ENCODE measurements at places on chromosomes 4 and X. TPM values are rescaled to one million over a fixed set of nuclear protein-coding genes. Genes with fewer than 3 reads are reported as not detected.
A peak's percentile ranks its signal among the peaks of the same experiment; 100 is the strongest.

Gene ABCB7
- total RNA-seq, result 24.7 TPM

Gene MAGEA4
- total RNA-seq, result not detected

Gene NKRF
- total RNA-seq, result 12.5 TPM

Gene UGT2B10
- not detected for total RNA-seq

Gene CORIN
- 1.0 TPM for total RNA-seq

Gene OCRL
- 26.8 TPM for total RNA-seq

Gene OPRPN
- total RNA-seq, result not detected

Gene MSL3
- 27.6 TPM for total RNA-seq

Gene ABCG2
- 0.12 TPM for total RNA-seq

Gene ABCD1
- 3.5 TPM for total RNA-seq

Gene CLGN
- total RNA-seq, result 10.7 TPM

Gene NOX1
- not detected for total RNA-seq

Gene VSIG1
- total RNA-seq, result 1.8 TPM

Gene SLC38A5
- 1.4 TPM for total RNA-seq

- H3K4me3 ChIP-seq, result no peak overlapping the region
- peaks cover 61% of the 10 kb centered on the region for H3K36me3 ChIP-seq
- H3K4me1 ChIP-seq, result peaks cover 15% of the 10 kb centered on the region
- DNase-seq, result no peak
- no peak overlapping the region for H3K27ac ChIP-seq
- H3K27me3 ChIP-seq, result no peaks in the 10 kb centered on the region
Measured at GRCh38 chr4:26431461-26432180, 58.7 kb downstream of the CCKAR start.

DNA sequence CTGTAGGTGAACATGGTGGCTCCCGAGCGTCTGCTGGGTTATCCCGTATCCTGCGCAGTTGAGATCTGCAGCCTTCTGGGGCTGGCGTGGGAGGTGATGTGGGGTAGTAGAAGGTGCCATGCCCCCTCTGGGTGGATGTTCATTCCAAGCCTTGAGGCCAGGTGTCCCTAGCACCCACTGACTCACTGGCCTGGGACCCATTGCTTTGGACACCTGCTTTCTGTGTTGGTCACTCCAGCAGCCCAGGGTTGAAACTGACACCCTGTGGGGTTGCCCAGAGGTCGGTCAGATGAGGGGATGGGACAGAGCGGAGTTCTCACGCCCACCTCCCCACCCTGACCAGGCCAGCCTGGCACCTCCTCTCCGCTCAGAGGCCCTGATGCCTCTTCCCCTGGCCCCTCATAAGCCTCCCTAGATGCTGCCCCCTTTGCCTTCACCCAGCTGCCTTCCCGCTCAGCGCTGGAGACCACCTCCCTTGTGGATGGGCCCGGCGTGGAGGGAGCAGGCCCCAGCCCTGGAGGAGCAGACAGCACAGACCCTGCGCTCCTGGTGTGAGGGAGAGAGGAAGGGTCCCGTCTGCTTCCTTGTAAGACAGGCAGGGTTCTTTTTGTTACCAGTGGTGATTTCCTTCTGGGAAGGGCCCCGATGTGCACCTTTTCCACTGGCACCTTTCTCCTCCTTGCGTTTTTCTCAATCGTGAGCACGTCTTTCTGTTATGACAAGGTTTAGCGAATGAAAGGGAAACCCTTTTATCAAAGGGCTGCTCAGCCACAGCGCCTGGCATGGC lies 2.0 kb downstream of the DOK7 start:
- no peak overlapping the region for H3K4me3 ChIP-seq
- no peak overlapping the region for H3K27ac ChIP-seq
- H3K36me3 ChIP-seq, result no peaks in the 10 kb centered on the region
- DNase-seq, result no peak

GRCh38 chr4:39124885-39125599 lies 57.3 kb upstream of the WDR19 start:
- no peak overlapping the region for H3K27ac ChIP-seq
- no peak for DNase-seq
- no peaks in the 10 kb centered on the region for H3K4me1 ChIP-seq
- H3K4me3 ChIP-seq, result no peak overlapping the region
- no peaks in the 10 kb centered on the region for H3K27me3 ChIP-seq

GRCh38 chr4:34644579-34645115 lies 1599.7 kb downstream of the ARAP2 start:
- no peak overlapping the region for H3K4me3 ChIP-seq
- peaks cover 9% of the 10 kb centered on the region for H3K4me1 ChIP-seq
- H3K27ac ChIP-seq, result no peak overlapping the region
- peak; percentile 13 for DNase-seq
- H3K36me3 ChIP-seq, result no peaks in the 10 kb centered on the region

DNA sequence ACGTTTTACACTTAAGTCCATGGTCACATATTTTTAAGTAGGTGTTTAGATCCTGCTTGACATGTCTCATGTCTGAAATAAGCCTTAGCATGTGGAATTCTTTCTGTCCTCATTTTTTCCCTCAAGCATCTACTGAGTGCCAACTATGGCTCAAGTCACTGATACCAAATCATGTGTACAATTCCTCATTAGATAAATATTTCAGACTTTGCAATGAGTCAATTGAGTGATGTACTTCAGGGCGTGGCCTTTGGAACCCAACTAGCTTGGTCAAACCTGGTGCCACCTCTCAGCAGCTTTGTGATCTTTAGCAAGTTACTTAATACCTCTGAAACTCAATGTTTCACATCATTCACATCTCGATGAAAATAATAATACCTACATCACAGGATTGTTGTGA lies 12.6 kb upstream of the JADE1 start:
- peak; percentile 36 for DNase-seq
- no peaks in the 10 kb centered on the region for H3K27me3 ChIP-seq
- no peak overlapping the region for H3K27ac ChIP-seq
- no peaks in the 10 kb centered on the region for H3K36me3 ChIP-seq

DNA sequence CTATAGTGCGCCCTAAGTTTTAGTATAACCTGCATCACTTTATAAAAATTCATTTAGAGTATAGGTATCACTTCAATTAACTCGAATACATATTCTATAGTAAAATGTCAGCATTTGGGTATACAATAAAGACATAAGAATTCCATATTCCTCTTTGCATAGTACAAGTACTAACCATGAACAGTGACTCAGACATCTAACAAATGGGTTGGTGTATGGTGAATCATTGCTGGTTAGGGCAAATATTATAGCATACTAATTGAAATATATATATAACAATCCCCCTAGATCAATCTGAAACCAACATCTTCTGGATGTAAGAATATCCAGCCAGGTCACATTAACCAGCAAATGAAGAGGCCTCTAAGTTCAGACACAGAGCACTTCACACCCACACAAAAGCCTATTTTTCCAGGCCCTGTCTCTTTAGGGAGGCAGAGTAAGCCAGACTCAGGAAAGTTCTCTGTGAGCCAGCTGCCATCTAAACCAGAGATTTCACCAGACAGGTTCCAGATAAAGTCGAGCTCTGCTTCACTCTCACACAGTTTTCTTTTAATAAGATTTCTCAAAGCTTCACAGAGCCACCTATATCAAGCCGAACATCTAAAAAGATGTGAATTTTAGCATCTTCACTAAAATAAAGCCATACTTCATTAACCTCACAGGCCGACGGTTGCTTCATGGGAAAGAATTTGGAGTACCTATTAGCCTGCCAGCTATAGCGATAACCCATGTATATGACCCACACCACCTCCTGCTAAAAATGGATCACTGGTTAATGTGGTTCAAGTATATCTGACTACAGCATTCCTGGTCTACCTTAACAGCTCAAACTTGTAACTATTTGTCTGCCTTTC lies 200.0 kb upstream of the FTHL17 start:
- H3K4me1 ChIP-seq, result no peaks in the 10 kb centered on the region
- no peak overlapping the region for H3K27ac ChIP-seq
- peak; percentile 2 for DNase-seq

- no peak for DNase-seq
- H3K4me1 ChIP-seq, result peaks cover 33% of the 10 kb centered on the region
- H3K4me3 ChIP-seq, result no peak overlapping the region
- no peaks in the 10 kb centered on the region for H3K36me3 ChIP-seq
Measured at GRCh38 chr4:92235731-92236130, 68.0 kb upstream of the GRID2 start.

GRCh38 chr4:164301430-164301829 lies 452.5 kb upstream of the SMIM31 start:
- no peak for DNase-seq
- H3K27me3 ChIP-seq, result no peaks in the 10 kb centered on the region
- H3K27ac ChIP-seq, result no peak overlapping the region
- peaks cover 14% of the 10 kb centered on the region for H3K4me1 ChIP-seq
- H3K36me3 ChIP-seq, result peaks cover 2% of the 10 kb centered on the region

DNA sequence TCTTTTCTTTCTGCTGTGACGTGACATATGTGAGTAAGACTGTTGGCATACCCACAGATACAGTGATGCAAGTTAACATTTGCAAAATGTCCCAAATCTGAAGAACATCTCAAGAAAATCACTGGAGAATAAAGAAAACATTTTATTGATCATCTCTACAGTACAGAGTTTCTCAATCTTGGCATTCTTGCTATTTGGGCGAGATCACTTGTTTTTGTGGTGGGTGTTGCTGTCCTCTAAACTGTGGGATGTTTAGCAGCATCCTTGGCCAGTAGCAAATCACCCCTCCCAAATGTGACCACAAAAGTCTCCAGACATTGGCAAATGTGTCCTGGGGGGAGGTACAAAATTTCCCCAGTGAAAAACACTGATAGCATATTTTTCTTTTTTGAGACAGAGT lies 28.8 kb downstream of the AMELX start:
- no peak for DNase-seq
- no peaks in the 10 kb centered on the region for H3K36me3 ChIP-seq
- H3K4me3 ChIP-seq, result no peak overlapping the region
- no peaks in the 10 kb centered on the region for H3K4me1 ChIP-seq
- H3K27me3 ChIP-seq, result peaks cover 13% of the 10 kb centered on the region
- H3K27ac ChIP-seq, result no peak overlapping the region

- no peaks in the 10 kb centered on the region for H3K4me1 ChIP-seq
- H3K27me3 ChIP-seq, result no peaks in the 10 kb centered on the region
- DNase-seq, result peak; percentile 18
Measured at GRCh38 chr4:10783351-10783750, 98.8 kb upstream of the CLNK start.

- peaks cover 8% of the 10 kb centered on the region for H3K4me1 ChIP-seq
- no peaks in the 10 kb centered on the region for H3K27me3 ChIP-seq
Measured at GRCh38 chrX:154371789-154372300, 2.6 kb downstream of the FLNA start.

DNA sequence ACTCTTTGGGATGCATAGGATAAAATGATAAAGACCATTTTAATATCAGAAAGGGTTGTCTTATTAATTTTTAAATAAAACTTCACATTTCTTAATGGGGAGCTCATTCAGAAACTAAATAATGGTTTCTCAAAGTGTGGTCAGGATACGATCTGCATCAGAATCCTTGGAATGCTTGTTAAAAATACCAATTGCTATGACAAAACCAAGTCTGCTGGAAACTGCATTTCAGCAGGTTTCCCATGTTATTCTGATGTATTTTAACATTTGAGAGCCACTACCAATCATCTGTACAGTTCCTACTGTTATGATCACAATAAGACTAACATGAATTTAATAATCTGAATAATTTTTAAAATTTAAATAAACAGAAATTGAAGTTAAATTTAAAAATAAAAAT lies 115.1 kb downstream of the SOWAHB start:
- no peaks in the 10 kb centered on the region for H3K27me3 ChIP-seq
- H3K4me3 ChIP-seq, result peak overlapping the region; percentile 62
- peaks cover 23% of the 10 kb centered on the region for H3K36me3 ChIP-seq
- DNase-seq, result peak; percentile 42
- peaks cover 28% of the 10 kb centered on the region for H3K4me1 ChIP-seq

DNA sequence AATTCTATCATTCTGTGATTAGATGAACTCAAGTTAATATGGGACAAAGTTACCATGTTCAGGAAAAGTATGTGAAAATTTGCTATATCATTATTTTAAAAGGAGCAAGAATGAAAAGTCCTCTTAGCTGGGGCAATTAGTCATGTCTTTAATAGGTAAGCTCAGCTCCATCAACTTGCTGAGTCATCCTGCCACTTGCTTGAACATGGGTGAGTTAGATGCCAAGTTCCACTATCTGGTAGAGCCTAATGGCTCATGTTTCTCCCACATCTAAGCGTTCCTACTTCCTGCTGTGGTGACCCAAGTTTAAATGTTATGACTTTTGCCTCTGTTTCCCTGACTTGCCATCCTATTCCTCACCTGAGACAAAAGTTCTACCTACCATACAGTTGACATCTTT lies 276.8 kb downstream of the ZNF674 start:
- peaks cover 11% of the 10 kb centered on the region for H3K27me3 ChIP-seq
- peak; percentile 83 for DNase-seq
- no peak overlapping the region for H3K27ac ChIP-seq

DNA sequence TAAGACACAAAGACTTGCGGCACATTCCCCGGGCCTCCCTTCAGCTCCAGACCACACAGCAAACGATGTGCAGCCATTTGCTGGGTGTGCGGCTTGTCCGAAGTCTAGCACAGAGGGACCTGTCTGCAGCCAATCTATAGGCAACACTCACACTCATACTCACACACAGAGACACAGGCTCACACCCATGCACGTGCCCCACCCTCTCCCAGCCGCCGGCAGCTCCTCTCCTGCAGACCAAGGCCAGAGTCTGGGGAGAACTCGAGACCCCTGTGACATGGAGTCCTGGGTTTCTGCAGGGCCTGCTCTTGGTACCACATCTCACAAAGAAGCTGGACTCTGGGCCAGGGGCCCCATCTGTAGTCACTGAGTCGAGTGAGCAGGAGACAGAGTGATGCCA lies 245.4 kb upstream of the PSAPL1 start:
- no peak for DNase-seq
- H3K36me3 ChIP-seq, result no peaks in the 10 kb centered on the region
- H3K27ac ChIP-seq, result no peak overlapping the region
- H3K4me3 ChIP-seq, result no peak overlapping the region
- no peaks in the 10 kb centered on the region for H3K27me3 ChIP-seq
- peaks cover 16% of the 10 kb centered on the region for H3K4me1 ChIP-seq

- peaks cover 40% of the 10 kb centered on the region for H3K4me1 ChIP-seq
- H3K36me3 ChIP-seq, result peaks cover 8% of the 10 kb centered on the region
- H3K27ac ChIP-seq, result peak overlapping the region; percentile 43
- peak overlapping the region; percentile 71 for H3K4me3 ChIP-seq
Measured at GRCh38 chr4:23887989-23888388, 1.9 kb downstream of the PPARGC1A start.

- no peaks in the 10 kb centered on the region for H3K27me3 ChIP-seq
- H3K27ac ChIP-seq, result no peak overlapping the region
- H3K4me3 ChIP-seq, result no peak overlapping the region
- no peaks in the 10 kb centered on the region for H3K4me1 ChIP-seq
- H3K36me3 ChIP-seq, result peaks cover 27% of the 10 kb centered on the region
- DNase-seq, result no peak
Measured at GRCh38 chrX:136856050-136856449, 24.5 kb downstream of the RBMX start.

GRCh38 chrX:20181598-20182329 lies 40.1 kb upstream of the EIF1AX start:
- H3K4me1 ChIP-seq, result no peaks in the 10 kb centered on the region
- peaks cover 20% of the 10 kb centered on the region for H3K36me3 ChIP-seq
- no peak for DNase-seq
- H3K27ac ChIP-seq, result no peak overlapping the region

GRCh38 chr4:147777456-147778091 lies 45.7 kb downstream of the ARHGAP10 start:
- no peaks in the 10 kb centered on the region for H3K36me3 ChIP-seq
- no peak overlapping the region for H3K4me3 ChIP-seq
- DNase-seq, result peak; percentile 55
- peaks cover 29% of the 10 kb centered on the region for H3K4me1 ChIP-seq
- H3K27me3 ChIP-seq, result no peaks in the 10 kb centered on the region
- H3K27ac ChIP-seq, result no peak overlapping the region

Data from MCF 10A (cell line).